RCC 7860 (cell line): ENCODE measurements at places on chromosomes 1 and 21.
A peak's percentile ranks its signal among the peaks of the same experiment; 100 is the strongest.

DNA sequence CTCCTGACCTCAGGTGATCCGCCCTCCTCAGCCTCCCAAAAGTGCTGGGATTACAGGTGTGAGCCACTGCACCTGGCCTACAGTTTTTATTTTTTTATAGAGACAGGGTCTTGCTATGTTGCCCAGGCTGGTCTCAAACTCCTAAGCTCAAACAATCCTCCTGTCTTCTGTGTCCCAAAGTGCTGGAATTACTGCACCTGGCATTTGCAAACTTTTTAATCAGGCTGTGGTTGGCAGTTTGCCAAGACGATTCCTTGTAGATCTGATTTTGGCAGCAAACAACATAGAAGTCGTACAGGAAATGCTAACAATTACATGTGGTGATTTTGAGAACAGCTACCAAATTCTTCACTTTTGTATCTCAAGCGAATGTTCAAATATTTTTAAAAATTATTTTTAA is 10.1 kb downstream of the RBP7 start:
- DNase-seq = no peak

- DNase-seq = no peak
Measured at GRCh38 chr1:77416692-77417450, 135.1 kb downstream of the AK5 start.

GRCh38 chr1:174966008-174966572 is 33.7 kb upstream of the CACYBP start:
- no peak for DNase-seq

DNA sequence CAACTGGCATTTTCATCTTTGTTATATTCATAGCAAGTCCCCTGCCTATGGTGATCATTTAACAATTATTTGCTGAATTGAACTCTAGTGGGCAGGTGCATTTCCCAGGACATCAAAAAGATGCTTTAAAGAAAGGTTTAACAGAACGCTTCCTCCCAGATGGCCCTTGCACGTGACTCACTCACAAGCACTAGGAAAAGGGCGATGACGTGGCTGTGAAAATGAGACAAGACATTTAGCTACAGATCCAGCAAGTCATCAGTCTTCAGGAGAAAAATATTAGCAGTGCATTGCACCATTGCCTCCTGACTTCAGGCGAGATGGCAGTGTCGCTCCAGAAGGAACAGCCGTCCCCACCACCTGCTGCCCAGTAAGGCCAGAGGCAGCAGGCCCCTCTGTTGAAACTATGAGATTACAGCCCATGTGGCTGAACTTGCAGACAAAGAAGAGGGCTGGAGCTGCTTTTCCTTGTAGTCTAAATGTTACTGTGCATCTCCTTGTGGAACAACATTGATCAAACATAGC is 37.2 kb downstream of the DSCAM start:
- DNase-seq = no peak

DNA sequence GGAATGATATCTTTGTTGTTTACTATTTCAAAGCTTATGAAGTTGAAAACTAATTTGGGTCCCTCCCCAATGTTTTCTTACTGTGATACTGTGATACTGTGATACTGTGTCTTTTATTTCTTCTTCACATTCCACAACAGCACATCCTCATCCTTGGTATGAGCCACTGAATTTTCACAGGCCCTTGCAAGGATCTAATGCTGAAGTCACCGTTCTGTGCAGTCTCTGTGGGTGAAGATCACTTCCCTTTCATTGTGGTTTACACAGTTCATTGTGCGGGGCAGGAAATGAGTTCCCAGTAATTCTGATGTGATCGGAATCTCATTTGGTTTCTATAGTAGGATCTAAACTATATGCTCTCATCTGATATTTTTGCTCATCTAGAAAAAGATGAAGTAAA is 32.1 kb upstream of the PAXBP1 start:
- DNase-seq = no peak

DNA sequence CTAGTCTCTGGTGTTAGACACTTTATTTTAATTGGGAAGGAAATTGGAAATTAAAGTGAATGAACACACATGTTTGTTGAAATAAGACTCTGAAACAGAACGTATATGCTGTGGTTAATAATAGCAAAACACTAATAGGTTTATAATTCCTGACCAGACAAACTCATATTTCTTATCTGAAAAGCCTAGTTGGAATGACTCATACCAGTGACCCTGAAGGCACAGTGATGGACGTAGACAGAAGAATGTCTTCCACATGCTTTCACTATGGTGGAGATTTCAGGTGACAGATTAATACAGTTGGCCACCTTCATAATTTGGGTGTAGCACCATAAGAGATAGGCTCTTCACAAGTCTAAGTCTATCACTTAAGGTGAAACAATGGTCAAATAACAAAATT is 83.0 kb upstream of the COL11A1 start:
- peak; percentile 22 for DNase-seq

DNA sequence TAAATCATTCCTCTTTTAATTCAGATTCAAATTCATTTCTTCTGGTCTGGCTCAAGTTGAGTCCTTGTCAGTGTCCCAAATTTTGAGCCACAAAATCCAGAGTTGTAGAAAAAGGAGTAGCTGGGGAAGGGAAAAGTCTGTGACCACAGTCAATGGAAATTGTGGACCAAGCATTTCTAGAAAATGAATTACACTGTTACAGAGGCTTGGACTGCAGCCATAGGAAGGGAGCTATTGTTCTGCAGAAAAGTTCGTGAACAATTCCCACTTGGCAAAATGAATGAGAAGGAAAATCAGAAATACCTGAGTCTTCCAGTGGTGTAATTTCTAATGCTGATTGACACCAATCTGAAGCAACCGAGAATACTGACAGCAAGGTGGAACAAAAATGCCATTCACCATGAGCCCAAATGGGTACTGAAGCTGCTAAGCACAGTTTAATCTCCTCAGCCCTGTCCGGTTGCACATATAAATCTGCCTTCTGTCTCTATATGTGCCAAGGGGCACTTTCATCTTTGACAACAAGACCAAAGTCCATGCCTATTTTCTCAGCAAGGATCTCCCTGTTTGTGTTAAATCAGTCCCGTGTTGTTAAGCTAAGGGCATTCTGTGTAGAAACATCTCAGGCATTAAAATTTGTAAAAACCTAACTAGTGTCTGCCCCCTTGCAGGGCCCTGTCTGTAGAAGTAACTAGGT is 51.3 kb downstream of the TEX35 start:
- no peak for DNase-seq

GRCh38 chr1:210363119-210363518 is 34.4 kb downstream of the HHAT start:
- no peak for DNase-seq
